ENCODE measurements at places on chromosomes 11 and 22.

DNA sequence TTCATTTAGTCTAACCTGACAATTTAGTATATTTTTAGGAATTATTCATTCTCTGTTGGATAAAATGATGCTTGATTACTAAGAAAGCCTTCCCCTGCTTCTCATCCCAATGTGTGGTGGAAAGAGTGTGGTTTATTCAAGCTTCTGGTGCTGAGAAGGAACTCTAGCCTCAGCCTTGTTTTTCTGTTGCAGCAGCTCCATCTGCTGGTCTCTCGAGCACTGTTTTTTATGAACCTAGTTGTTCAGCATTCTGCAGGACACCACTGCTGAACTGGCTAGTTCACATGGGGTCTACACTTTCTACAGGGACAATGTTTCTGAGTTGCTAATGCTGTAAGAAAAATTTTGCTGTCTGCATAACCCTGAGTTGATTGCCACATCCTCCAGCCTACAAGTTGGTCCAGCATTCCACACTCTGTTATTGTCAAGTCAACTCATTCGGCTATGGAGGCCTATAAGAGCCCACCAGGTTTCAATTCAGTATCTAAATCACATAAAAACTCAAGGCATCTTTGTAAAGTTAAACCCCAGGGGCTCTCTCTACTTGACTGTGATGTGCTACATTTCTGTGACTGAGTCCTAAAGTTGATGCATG is 14.3 kb downstream of the OR2AG2 start:
- peak; percentile 26 for DNase-seq

GRCh38 chr11:73990730-73991129 is 8.1 kb upstream of the UCP2 start:
- peak; percentile 89 for DNase-seq

GRCh38 chr11:60740573-60740972 is 16.1 kb downstream of the MS4A18 start:
- DNase-seq, result no peak

DNA sequence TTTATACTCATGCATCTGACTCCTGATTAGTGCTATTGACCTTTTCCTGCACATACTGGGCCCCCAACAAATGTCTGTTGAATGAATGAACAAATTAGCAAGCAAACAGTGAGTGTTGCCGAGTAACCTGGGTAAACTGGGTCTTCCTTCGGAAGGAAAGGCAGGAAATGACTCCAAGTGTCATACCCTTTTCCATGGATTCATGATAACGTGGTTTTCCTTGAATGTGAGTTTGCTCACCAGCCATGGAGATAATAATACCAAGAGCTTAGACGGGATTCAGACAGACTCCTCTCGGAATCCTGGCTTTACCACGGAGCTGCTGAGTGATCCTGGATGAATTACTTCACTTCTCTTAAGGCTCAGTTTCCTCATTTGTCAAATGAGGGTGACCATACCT is 16.7 kb downstream of the TECTA start:
- no peak for DNase-seq

DNA sequence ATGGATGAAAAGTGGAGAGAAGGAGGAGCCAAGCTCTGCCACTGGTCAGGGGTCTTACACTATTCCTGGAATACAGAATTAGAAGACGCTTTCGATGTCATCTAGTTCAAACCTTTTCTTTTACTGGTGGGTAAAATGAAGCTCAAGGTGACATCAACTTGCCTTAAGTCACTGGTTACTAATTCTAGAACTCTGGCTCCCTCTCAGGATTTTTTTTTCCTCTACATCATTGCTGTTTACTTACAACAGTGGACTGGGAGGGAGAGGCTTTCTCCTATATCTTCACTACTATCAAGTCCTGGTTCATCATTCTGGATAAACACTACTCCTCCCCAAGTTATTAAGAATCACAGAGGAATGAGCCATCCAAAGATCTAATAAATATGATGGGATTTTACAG is 82.9 kb downstream of the ETS1 start:
- no peak for DNase-seq

GRCh38 chr11:68214173-68215086 is 1.3 kb upstream of the KMT5B start:
- DNase-seq, result no peak

- DNase-seq, result no peak
These were observed 46.9 kb upstream of the PICALM start for GRCh38 chr11:86115542-86116385.

- DNase-seq, result no peak
These were observed 7.2 kb downstream of the UPK3A start for GRCh38 chr22:45291931-45292290.

- DNase-seq, result no peak
These were observed 37.7 kb downstream of the TPCN2 start for GRCh38 chr11:69086152-69087132.

- no peak for DNase-seq
These were observed 10.2 kb downstream of the PHF5A start for GRCh38 chr22:41458161-41458728.

GRCh38 chr22:46390652-46391301 is 55.3 kb downstream of the TRMU start:
- no peak for DNase-seq

GRCh38 chr11:47843361-47844055 is 4.6 kb downstream of the NUP160 start:
- no peak for DNase-seq

DNA sequence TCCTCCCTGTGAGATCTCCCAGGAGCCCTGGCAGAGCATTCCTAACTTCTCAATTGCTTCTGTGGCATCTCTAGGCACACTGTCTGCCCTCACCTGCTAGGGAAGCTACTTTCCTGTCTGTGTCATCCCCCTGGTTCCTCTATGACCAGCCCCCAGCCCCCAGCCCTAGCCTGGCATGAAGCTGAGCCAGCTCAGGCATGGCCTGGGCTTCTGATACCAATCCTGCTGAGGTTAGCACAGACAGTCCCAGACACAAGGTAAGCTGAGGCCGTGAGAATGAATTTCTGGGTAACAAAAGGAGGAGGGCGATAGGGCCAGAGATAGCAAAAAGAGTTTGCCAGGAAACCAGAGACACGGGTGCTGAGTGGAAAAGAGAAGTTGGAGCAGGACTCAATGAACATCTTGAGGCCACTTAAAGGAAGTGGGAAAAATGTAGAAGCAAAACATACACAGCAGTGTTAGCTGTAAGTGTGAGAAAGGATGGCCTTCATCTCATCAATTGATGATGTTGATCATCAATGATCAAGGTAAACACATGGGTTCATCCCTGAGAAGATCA is 87.6 kb upstream of the PICALM start:
- DNase-seq, result no peak

DNA sequence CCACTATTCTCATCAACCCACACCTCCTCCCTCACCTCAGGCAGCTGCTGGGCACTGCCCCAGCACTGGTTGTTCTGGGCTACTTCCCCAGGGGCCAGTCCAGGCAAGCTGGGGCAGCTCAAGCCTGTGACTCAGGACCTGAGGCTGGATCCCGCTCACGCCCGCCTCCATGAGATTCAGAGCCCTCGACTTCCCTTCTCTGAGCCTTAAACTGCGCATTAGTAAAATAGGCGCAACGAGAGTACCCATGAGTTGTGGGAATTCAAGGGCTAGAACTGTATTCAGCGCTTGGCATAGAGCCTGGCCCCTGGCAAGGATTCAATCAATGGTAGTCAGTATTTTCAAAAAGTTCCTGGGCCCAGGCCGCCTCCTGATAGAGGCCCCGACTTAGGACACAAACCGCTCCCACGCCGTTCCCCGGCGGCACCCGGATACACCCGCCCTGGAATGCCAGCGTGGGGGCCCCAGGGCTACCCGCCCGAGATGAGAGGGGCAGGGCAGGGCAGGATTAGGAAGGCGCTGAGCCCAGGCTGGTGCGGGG is 723 bp upstream of the CD82 start:
- peak; percentile 92 for DNase-seq

DNA sequence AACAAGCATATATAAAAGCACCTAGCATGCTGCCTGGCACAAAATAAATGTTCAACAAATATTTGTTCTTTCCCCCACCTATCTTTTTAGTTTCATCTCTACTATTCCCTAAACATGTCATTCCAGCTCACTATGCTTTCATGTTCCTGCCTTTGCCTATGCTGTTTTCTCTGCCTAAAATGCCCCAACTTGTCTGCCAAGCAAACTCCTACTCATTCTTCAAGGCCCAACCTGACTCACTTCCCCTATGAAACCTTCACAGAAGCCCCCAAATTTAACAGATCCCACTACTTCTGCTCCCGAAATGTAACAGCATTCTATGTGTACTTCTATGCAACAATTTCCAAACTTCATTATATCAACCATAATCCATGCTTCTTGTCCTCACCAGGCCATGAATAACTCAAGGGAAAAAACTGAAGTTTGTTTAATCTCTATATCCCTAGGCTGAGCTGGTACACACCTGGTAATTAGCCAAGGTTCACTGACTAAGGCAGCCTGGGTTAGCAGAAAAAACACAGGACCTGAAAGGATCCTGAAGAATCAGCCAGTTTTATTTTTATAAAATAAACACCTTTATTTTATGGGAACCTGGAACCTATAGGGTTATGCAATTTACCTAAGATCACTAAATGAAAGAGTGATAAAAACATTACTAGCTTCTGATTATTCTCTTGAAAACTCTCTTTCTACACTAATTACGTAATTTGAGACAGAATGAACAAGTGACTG is 72.2 kb downstream of the PAK1 start:
- peak; percentile 76 for DNase-seq

DNA sequence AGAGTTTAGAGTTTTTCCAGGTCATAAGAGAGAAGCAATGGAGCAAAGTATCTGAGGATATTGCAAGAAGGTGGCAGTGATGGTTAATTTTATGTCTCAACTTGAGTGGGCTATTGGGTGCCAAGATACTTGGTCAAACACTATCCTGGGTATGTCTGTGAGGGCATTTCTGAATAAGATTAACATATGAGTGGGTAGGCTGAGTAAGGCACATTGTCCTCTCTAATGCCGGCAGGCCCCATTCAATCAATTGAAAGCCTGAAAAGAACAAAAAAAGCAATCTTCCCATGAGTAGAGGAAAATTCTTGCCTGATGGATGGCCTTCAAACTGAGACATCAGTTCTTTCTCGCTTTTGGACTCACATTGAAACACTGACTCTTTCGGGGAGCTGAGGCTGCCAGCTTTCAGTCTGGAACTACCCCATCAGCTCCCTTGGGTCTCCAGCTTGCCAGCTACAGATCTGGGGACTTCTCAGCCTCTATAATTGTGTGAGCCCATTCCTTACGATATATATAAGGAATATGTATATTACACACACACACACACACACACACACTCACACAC is 228.8 kb downstream of the BUD13 start:
- DNase-seq, result no peak

GRCh38 chr11:100719809-100720221 is 32.7 kb downstream of the ARHGAP42 start:
- DNase-seq, result no peak

GRCh38 chr11:121589946-121590537 is 137.3 kb upstream of the SORL1-AS1 start:
- DNase-seq, result no peak

GRCh38 chr11:121692236-121692635 is 239.5 kb upstream of the SORL1-AS1 start:
- no peak for DNase-seq

GRCh38 chr11:34266090-34266912 is 91.5 kb downstream of the ABTB2 start:
- peak; percentile 46 for DNase-seq

GRCh38 chr11:72732329-72732728 is 19.9 kb downstream of the ARAP1 start:
- no peak for DNase-seq

DNA sequence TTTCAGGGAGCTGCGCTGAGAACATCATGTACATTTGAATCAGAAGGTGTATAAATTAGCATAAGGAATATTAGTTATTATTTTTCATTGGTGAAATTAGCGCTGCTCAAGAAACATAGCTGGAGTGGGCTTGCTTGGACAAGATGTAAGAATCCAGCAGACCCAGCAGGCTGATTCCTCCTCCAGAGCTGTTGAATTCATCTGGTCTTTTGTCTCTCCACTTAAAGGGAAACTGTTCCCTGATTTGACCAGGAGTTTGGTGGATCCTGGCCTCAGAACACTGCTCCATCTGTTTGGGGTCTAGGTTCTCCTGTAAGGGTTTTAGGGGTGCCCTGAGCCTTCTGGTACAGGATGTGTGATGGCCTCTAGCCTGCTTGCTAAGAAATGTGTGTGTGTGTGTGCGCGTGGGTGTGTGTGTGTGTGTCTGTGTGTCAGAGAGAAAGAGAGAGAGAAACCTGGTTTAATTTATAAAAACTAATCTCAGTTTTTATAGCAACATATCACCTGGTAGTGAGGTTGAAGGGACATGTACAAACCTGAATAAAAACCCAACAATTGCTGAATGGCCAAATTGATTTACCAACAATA is 8.3 kb upstream of the SORL1 start:
- DNase-seq, result no peak

GRCh38 chr11:110148775-110149744 is 55.9 kb downstream of the ZC3H12C start:
- DNase-seq, result no peak

GRCh38 chr22:27930331-27931060 is 11.4 kb upstream of the PITPNB start:
- no peak for DNase-seq

DNA sequence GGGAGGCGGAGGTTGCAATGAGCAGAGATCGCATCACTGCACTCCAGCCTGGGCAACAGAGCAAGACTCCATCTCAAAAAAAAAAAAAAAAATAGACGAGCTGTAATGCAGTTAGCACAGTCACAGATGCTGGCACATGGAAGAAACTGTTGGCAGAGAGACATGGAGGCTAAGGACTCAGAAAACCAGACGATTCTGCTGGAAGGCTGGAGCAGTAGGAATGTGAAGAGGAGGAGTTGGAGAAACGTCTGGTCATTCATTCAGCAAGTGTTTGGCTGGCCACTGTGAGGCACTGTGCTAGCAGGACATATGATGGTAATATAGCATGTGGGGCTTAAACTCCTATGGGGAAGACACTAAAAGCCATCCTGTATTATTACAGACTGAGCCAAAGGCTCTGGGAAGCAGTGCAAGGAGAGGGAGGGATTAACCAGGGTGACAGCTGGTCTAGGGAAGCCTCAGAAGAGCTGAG is 5.0 kb downstream of the UQCR10 start:
- no peak for DNase-seq

DNA sequence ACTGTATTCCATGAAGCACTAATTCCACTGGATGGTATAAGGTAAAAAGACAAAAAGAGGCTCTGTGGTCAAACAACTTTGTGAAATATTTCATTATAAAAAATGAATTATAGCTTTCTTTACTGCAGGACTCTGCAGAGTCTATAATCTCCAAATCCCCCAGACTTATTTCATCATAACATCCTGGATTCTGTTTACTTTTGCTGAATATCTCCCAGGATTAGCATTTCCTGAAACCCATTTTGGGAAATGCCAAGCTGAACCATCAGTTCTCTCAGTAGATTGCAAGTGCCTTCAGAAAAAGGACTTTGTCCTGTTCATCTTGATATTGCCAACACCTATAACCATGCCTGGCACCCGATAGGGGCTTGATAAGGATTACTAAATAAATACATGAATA is 7.9 kb downstream of the PAMR1 start:
- no peak for DNase-seq

DNA sequence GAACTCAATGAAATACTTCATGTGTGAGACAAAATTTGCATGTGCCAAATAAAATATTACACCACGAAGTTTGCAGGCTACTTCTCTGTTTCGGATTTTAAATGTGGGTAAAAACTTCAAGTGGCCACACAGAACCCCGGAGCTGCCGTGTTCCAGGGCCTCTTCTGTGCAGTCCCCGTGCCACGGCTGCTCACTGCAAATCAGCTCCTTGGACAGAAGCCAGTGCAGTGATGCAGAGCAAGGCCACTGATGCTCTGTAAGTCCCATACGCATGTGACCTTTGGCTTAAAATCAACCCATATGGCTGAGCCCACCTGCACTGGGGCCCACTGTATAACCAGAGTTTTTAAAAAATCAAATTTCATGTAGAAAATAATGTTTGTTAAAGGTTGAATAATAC is 1309.4 kb downstream of the TBC1D22A start:
- peak; percentile 57 for DNase-seq
